ENCODE measurements at places on chromosomes 5 and 9.

DNA sequence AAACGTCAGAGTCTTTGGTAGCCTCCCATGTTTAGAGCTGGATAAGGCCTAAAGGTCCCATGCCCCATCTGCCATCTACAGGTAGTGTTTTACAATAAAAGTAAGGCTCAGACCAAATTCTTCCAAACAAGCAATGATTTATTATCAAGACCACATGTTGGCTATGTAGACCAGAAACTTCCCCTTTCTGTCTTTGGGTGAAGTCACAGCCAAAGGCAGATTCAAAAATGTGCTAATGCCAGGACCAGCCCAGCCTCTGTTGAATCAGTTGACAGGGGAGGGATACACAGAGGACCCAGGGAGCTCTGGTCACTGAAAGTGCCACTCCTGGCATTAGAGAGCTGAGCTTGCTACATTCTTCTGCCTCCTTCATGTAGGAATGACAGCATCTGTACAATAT is 360.8 kb downstream of the NTRK2 start:
- H3K36me3 ChIP-seq: no peaks in the 10 kb centered on the region
- DNase-seq: no peak
- H3K27me3 ChIP-seq: no peaks in the 10 kb centered on the region
- H3K27ac ChIP-seq: no peak overlapping the region

- no peaks in the 10 kb centered on the region for H3K4me1 ChIP-seq
- peaks cover 25% of the 10 kb centered on the region for H3K27me3 ChIP-seq
- no peak overlapping the region for H3K27ac ChIP-seq
- H3K4me3 ChIP-seq: no peak overlapping the region
- no peaks in the 10 kb centered on the region for H3K36me3 ChIP-seq
Observed at GRCh38 chr5:40082313-40082712, 597.4 kb upstream of the PTGER4 start.

DNA sequence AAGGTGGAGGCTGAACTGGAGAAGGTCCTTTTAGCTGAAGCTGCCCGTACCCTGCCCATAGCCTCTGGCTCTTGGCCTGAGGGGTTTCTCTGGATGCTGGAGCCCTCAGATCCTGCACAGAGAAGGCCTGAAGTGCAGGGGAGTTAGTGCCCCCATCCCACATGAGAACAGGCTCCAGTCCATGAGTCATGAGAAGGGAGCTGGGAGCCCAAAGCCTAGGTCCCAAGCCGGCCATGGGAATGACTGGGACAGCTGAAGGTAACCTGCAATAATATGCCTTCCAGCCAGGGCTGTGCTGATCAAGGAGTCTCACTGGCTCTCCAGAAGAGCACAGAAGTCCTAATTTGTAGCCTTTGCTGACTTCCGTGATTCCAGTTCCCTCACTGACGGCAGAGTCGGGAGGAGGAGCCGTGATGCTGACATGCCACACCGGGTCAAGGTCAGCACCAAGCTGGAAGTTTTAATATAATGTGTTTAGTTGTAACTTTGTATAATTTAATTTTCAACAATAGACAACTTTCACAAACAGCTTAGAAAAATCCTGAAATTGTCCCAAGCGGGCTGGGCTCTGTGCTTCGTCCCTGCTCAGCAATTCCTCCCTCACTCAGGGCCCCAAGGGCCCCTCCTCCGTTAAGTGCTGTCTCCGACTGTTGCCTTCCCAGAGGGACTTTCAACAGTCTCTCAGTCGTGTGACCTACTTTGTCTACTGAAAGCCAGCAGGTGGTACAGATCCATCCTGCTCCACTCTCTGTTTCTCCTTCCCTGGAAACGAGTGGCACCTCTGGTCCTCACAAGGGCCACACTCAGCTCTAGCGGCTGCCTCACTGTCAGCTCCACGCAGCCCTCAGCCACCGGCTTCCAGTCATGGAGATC is 387.8 kb downstream of the GADD45G start:
- H3K36me3 ChIP-seq: peaks cover 3% of the 10 kb centered on the region
- no peak overlapping the region for H3K27ac ChIP-seq
- no peak for DNase-seq
- no peak overlapping the region for H3K4me3 ChIP-seq

- H3K4me1 ChIP-seq: no peaks in the 10 kb centered on the region
- DNase-seq: no peak
- no peak overlapping the region for H3K27ac ChIP-seq
Observed at GRCh38 chr9:128636024-128636390, 20.6 kb downstream of the DYNC2I2 start.

GRCh38 chr5:66597183-66597757 is 1.1 kb downstream of the MAST4 start:
- no peaks in the 10 kb centered on the region for H3K36me3 ChIP-seq
- no peak overlapping the region for H3K27ac ChIP-seq
- peaks cover 18% of the 10 kb centered on the region for H3K4me1 ChIP-seq
- H3K4me3 ChIP-seq: peak overlapping the region; percentile 82

- no peak overlapping the region for H3K4me3 ChIP-seq
- peaks cover 8% of the 10 kb centered on the region for H3K36me3 ChIP-seq
- H3K4me1 ChIP-seq: no peaks in the 10 kb centered on the region
- peaks cover 4% of the 10 kb centered on the region for H3K27me3 ChIP-seq
- no peak for DNase-seq
Observed at GRCh38 chr5:135660826-135661575, 82.2 kb upstream of the CXCL14 start.

DNA sequence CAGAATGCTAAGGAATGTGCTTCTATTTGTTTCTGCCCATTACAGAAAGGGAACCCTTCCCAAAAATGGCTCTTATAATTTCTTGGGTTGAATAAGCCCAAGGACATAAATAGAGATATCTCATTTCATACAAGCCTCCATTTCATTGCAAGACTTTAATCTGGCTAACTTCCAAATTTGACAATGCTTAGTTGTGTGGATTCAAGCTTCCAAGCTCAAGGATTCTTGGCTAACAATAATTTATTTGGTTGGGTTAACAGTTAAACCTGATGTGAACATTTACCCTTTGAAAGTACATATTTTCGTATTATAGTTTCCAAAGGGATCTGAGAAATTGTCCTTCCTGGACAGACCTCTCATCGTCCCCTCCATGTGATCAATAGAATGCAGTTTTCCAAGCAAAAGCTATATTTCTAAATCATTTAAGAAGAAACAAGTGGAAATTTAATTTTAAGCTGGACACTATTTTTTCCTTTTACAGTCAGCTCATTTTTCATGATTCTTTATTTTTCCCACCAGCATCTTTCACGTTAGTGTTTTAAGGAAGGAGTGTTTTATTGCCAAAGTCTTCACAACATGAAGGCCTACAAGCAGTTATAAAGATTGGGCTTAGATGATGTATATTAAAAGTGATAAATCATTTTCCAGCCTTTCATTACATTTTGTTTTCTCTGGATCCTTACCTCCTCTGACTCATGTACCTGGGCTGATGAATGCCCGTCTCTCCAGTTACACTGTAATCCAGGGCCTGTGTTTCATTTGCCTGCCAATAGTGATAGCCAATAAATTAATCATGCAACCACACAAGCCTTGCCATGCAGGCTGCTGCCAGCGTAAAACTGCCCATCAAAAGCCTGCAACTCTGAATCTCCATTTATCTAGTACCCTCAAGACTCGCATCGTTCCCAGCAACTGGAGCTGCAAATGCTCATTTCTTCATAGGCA is 176.7 kb downstream of the NTRK2 start:
- H3K27ac ChIP-seq: no peak overlapping the region
- H3K4me1 ChIP-seq: no peaks in the 10 kb centered on the region
- H3K36me3 ChIP-seq: no peaks in the 10 kb centered on the region
- peaks cover 12% of the 10 kb centered on the region for H3K27me3 ChIP-seq

- no peak overlapping the region for H3K4me3 ChIP-seq
- no peaks in the 10 kb centered on the region for H3K4me1 ChIP-seq
- no peaks in the 10 kb centered on the region for H3K27me3 ChIP-seq
- no peak for DNase-seq
Observed at GRCh38 chr5:127683008-127683407, 20.2 kb upstream of the CCDC192 start.

- H3K27ac ChIP-seq: no peak overlapping the region
- no peaks in the 10 kb centered on the region for H3K36me3 ChIP-seq
- H3K4me1 ChIP-seq: no peaks in the 10 kb centered on the region
- H3K4me3 ChIP-seq: no peak overlapping the region
- DNase-seq: no peak
- no peaks in the 10 kb centered on the region for H3K27me3 ChIP-seq
Observed at GRCh38 chr9:108599571-108599970, 256.2 kb downstream of the ACTL7B start.

DNA sequence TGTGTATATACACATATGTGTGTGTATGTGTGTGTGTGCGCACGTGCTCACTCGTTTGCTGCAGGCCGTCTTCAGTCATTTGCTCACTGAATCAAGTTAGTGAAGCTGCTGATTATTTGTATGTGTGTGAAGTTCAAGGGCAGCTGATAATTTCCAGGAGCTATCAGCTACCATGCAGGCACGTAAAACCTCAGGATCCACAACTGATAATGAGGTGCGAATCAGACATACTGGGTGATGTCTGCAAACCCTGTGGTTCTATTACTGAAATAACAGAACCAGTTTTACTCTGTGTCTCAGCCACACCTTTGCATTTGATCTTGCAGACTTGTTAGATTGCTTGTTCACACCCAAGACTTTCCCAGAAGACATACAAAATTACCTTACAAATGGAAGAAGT is 257.6 kb downstream of the TAF11L14 start:
- no peaks in the 10 kb centered on the region for H3K36me3 ChIP-seq
- no peaks in the 10 kb centered on the region for H3K27me3 ChIP-seq
- H3K27ac ChIP-seq: no peak overlapping the region
- no peak for DNase-seq

GRCh38 chr5:87198010-87198409 is 69.7 kb upstream of the RASA1 start:
- H3K27me3 ChIP-seq: no peaks in the 10 kb centered on the region
- H3K36me3 ChIP-seq: no peaks in the 10 kb centered on the region
- H3K4me3 ChIP-seq: no peak overlapping the region
- peaks cover 16% of the 10 kb centered on the region for H3K4me1 ChIP-seq
- H3K27ac ChIP-seq: no peak overlapping the region

- DNase-seq: no peak
- no peak overlapping the region for H3K27ac ChIP-seq
- H3K4me3 ChIP-seq: no peak overlapping the region
Observed at GRCh38 chr5:136103118-136103517, 29.5 kb upstream of the SMAD5 start.

DNA sequence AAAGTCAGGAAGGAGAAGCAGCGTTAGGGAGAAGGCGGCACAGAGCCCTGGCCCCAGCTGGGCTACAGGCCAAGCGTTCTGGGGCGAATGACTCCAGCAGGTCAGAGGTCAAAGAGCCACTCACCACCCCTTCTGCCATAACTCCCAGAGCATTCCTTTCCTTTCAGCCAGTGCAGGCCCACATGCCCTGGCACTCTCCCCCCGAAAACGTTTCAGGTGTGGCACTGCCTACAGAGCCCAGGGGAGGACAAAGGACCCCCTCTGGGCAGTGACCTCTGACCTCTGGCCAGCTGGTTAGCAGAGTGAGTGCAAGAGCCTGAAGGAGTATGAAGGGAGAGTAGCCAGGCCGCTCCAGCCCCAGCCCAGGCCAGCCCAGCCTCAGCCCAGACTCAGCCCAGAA is 4.9 kb downstream of the ABCA2 start:
- no peak for DNase-seq
- H3K27ac ChIP-seq: no peak overlapping the region
- H3K4me3 ChIP-seq: no peak overlapping the region

DNA sequence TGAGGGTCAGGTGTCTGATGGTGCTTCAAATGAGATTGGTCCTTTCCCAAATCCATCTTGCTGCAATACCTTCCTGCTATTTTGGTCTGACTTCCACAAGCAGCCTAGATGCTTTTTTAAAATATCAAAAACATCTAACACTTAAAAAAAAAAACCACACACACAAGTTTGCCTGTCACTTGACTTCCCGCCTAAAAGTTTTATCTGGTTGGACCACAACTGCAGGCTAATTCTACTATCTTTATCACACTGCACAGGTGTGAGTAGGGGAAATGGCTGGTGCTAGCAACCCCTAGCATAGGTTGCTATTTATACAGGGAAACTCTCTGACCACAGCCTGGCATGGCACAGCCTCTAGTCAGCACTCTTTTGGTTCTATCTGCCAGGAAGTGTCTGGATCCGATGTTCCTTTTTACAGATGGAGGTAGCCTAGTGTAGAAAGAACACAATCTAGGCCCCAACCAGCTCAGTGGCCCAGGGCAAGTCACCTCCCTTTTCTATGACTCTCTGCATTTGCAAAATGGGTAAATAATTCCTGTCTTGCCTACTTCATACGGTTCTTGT is at the start of gene HEMGN:
TSS of gene HEMGN (minus strand) at position 92 of the 564 bp plus-strand sequence. CDS start at position 56, 36 bp downstream.
- DNase-seq: no peak
- H3K36me3 ChIP-seq: no peaks in the 10 kb centered on the region
- no peaks in the 10 kb centered on the region for H3K27me3 ChIP-seq
- H3K4me3 ChIP-seq: peak within 1 kb of the TSS; percentile 31
- H3K27ac ChIP-seq: peak within 1 kb of the TSS; percentile 80

DNA sequence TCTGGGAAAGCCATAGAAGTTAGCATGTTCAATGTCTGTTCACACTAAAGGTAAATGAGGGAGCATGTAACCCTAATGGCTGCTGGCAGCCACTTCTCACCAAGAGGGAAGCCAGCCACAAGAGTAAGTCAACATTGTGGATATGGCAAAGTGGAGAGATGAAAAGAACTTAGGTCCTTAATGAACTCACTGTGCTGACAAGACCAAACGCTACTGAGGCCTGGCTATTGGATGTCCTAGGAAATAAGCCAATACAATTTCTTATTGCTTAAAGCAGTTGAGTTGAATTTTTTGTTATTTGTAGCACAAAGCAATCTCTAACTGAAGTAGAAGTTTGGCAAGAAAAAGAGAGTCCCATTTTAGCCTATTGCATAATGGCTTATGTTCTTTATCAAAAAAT is 6.8 kb downstream of the GPR150 start:
- H3K4me3 ChIP-seq: no peak overlapping the region
- H3K4me1 ChIP-seq: peaks cover 19% of the 10 kb centered on the region
- peaks cover 5% of the 10 kb centered on the region for H3K36me3 ChIP-seq
- H3K27ac ChIP-seq: no peak overlapping the region
- no peaks in the 10 kb centered on the region for H3K27me3 ChIP-seq

- no peak overlapping the region for H3K4me3 ChIP-seq
- peaks cover 14% of the 10 kb centered on the region for H3K4me1 ChIP-seq
- H3K27ac ChIP-seq: no peak overlapping the region
- DNase-seq: no peak
- H3K36me3 ChIP-seq: no peaks in the 10 kb centered on the region
- H3K27me3 ChIP-seq: no peaks in the 10 kb centered on the region
Observed at GRCh38 chr9:89770531-89771174, 165.8 kb downstream of the GADD45G start.

- H3K27me3 ChIP-seq: no peaks in the 10 kb centered on the region
- no peak overlapping the region for H3K27ac ChIP-seq
Observed at GRCh38 chr9:111744363-111744762, 50.4 kb downstream of the SHOC1 start.

DNA sequence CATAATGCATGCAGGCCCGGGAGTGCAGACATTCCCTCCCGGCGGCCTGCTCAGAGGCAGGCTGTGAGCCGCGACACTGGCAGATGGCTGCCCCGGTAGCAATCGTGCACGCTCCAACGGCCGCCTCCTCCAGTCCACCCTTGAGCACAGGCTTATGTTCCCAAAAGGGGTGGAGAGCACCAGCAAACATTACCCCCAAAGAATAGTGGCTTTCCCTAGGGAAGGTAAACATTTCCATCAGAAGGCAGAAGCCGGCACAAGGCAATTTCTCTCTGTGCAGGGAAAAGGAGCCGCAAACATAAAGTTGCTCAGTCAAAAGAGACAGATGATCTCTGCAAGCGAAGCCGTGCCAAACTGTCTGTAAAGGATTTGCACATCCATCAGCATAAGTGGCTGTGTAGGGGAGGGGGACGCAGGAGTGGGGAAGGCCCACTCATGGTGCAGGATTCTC is 92.5 kb downstream of the SIL1 start:
- no peak overlapping the region for H3K4me3 ChIP-seq
- no peaks in the 10 kb centered on the region for H3K27me3 ChIP-seq
- no peaks in the 10 kb centered on the region for H3K36me3 ChIP-seq
- peaks cover 5% of the 10 kb centered on the region for H3K4me1 ChIP-seq
- no peak overlapping the region for H3K27ac ChIP-seq
- no peak for DNase-seq
